Omental fat pad (tissue), 4 donors: ENCODE measurements at places on chromosomes 2 and 18.

GRCh38 chr2:2229626-2230432 lies 101.2 kb downstream of the MYT1L start:
- no peak for DNase-seq

DNA sequence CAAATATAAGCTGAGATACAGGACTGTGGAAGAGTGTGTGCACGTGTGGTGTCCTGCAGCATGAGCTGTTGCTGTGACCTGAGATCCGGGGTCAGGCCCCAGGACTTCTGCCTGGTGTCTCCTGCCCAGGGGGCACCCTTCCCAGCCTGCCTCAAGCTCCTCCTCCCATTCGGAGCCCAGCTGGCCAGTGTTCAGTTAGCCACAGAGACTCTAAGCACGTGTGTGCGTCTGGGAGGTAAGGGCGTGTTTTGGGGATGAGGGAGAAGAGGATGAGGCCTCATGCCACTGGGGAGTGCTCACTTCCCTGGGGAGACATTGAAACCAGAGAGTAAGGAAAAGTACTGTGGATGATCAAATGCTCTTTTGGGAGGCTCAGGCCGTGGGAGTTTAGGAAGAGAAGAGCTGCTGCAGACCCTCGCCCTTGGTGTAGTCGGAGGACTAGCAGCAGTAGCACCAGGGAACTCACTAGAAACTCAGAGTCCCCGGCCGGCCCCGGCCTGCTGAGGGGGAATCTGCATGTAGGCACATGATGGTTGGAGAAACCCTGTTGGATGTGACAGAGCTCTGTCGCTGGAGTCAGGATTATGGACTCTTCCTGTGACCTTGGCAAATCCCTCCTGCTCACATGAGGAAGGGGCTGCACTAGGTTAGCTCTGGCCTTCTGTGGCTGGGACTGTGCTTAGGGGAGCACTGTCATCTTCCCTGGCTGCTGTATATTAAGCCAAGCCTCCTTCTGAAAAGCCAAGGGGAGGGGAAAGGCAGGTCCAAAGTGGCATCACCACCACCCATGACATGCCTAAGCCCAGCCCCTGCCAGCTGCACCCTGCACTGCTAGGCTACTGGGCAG lies 231.1 kb downstream of the DYSF start:
- no peak for DNase-seq

GRCh38 chr18:40243607-40244006 lies 1711.4 kb upstream of the PIK3C3 start:
- no peak for DNase-seq

- DNase-seq = no peak
Observed at GRCh38 chr2:217852555-217853211, 150.1 kb downstream of the TNS1 start.

DNA sequence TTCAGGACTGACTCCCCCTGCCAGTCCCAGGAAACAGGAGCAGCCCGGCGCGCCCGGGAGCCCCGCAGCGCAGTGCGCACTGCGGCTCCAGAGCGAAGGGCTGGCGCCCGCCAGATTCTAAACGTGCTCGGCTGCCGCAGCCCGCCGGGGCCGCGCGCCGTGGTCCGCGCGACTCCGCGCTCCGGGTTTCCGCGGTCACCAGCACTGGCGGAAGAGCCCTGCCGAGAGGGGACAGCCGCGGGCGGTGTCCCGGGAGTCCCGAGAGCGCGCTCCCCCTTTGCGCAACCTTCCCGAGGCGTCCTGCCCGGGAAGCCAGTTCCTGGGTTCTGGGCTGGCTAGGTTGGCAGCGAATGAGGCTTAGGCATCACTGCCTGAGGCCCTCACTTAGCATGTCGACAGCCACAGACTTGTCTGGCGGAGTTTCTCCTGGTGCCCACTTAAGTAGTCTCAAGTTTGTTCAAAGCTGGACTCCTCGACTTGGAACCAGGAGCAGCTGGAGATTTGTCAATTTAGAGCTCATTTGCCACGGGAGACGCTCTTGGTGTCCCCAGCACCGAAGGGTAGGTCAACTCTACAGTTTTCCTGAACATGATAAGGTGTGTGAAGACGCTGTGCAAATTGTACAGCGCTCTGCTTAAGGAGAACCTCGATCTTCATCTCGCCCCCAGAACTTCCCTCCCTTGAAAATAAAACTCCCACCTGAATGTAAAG lies 1.5 kb upstream of the VSNL1 start:
- DNase-seq = no peak

GRCh38 chr18:3154214-3154613 lies 65.6 kb downstream of the MYOM1 start:
- no peak for DNase-seq

DNA sequence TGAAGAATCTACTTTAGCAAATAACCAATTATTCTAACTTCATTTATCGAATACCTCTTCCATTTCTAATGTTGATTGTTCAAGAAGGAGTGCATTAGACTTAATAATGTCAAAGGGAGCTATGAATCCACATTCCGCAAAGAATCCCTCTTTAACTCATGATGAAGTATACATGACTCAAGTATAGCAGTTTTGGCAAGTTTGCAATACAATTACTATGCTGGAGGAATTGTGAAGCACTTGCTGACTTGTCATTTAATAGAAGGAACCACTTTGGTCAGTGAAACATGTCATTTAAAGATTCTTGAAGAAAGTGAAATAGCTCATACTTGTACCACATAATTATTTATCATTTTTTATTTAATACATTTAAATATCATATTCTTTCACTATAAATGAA lies 125.1 kb downstream of the SLC39A10 start:
- no peak for DNase-seq
